NCI-H2029 treated with DMSO at 0.1 percent for 48 hours (cell line): ENCODE measurements at places on chromosomes 4 and X.

DNA sequence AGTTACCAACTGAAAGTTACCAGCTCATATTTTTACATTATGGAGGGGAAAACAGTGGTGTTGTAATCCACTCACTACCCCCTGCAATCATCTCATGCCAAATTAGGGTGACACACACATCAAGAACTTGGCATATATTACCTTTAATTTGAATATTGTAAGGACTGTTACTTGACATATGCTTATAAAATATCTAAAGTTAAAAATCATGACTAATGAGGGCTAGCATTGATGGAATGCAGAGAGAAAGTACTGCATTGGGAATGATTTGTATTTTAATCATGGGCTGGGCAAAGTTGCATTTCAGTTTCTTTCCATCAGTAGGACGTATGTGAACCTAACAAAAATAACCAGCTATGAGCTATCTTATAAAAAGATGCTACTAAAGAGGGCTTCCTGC is 517.5 kb upstream of the GRIA3 start:
- no peak for DNase-seq

DNA sequence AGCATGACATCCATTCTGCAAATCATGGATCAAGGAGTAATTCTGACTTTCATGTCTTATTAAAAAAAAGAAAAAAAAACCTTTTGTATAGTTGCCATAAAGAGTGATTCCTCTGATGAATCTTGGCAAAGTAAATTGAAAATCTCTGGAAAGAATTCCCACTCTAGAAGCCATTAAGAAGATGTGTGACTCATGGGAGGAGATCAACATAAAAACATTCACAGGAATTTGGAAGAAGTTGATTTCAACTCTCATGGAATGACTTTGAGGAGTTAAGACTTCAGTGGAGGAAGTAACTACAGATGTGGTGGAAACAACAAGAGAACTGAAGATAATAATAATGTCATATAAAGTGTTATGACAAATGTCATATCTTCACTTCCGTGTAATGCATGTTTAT is 204.2 kb downstream of the PABPC4L start:
- no peak for DNase-seq

GRCh38 chrX:115939070-115939469 is 231.5 kb upstream of the AGTR2 start:
- no peak for DNase-seq

DNA sequence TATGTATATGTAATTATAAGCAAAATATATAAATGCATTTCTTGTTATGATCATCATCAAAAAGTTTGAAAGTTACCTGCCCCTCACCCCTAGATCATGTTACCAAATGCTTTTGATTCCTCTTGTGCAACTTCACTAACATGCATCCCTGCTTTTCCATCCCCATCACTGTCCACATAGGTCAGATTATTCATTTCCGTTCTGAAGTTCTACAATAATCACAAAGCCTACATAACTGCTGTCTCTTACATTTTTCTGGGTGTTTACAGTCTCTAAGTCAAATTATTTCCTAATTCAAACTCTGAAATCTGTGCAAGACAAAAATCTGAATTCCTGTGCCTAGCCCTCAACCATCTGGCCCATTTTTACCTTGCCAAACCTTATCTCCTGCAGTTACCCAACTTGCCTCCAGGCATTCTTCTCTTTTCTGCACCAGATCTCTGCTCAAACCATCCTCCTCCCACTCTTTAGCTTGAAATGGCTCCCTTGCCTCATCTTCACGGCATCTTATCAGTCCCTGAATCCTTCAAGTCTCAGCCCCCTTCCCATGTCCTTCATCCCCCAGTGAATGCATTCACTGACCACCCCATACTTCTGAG is 42.4 kb upstream of the SLC39A8 start:
- DNase-seq: no peak

DNA sequence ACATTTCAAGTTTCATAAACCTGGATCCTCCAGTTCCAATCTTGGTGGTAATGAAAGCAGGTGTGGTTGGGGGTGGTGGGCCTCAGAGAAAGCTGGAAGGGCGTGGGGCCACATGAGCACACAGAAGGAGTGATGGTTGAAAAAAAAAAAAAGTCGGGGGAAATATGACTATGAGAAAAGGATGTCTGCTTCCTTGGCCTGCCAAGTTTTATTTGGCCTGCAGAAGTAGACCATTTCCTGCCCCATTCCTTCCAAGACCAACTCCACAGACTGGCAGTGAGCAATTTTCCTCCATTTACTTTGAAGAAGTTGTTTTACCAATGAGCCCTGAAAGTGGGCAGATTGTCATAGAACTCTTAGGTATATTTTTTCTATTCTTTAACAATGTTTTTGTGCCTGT is 43.3 kb downstream of the LNX1 start:
- no peak for DNase-seq

- no peak for DNase-seq
These were observed 202.0 kb downstream of the SLC4A4 start for GRCh38 chr4:71540749-71541269.

DNA sequence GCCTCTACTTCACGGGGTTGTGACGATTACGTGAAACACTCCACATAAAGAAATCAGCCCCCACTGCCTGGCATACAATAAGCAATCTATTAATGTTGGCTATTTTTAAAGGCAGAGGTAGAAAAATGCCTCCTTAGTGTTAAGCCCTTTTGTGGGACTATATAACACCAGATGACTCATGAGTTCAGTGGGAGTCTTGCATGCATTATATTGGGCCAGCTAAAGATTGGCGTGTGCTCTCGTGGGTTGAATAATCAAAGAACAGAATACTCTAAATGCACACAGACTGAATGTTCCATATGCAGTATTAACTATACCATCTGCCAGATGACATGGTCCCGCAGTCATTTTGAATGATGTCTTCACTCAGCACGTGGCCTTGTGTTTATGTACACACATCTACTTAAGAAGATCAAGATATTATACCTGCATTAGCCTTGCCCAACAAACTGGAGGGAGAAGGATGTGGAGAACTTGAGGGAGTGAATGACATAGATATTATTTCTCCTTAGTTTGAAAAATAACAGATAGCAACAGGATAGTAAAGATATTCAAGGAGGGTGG is 85.0 kb upstream of the MYOZ2 start:
- no peak for DNase-seq

DNA sequence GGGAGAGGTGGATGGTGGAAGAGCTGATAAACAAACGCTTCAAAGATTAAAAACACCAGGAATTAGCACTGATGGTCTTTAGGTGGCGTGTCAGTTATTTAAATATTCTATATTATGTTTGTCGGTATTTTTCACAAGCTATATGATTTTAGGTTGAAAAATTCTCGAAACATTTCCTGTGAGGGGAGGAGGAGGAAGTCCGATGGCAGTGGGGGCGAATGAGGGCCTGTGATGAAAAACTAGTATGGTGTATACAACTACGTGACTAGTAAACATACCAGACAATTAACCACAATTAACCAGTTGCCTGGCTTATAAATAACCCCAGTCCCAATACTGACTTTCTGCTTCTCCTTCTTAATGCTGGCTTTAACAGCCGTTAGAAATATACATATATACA is 595 bp upstream of the NAP1L2 start:
- no peak for DNase-seq

DNA sequence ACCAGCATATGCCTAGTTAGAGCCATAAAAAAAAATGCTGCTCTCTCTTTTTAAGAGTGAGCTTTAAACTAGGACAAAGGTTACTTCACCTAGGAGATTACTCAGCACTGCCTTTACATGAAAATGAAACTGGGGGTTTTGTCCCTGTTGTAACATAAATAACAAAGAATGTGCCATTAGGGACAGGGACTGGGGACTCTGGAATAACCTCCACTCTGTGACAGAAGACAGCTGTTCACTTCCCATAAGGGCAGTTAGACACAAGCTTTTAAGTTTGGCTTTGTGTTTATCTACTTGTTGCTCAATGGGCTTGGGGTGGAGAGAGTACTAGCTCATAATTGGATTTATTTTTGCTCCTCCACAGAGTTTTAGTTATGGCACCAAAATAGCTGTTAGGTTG is 11.9 kb downstream of the ENPEP start:
- DNase-seq: no peak

GRCh38 chrX:8179656-8180055 is 8.6 kb upstream of the VCX2 start:
- DNase-seq: no peak

DNA sequence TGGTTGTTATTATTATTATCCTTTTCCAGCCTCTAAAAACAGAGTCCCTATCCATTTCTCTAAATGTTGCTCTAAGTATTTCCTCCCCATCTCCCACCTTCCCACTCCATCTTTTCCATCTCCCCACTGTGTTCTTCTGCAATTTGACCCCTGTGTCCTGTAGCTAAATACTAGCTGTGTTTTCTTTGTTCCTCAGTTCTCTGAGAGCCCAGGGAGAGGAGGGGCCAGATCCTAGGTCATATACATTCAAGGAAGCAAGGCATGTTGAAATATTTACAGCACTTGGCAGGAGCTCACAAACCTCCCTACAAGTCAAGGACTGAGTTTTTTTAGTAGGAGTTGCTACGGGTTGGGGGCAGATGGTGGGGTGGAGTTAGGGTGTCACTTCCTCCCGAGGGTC is 10.5 kb downstream of the SLC16A2 start:
- DNase-seq: no peak

DNA sequence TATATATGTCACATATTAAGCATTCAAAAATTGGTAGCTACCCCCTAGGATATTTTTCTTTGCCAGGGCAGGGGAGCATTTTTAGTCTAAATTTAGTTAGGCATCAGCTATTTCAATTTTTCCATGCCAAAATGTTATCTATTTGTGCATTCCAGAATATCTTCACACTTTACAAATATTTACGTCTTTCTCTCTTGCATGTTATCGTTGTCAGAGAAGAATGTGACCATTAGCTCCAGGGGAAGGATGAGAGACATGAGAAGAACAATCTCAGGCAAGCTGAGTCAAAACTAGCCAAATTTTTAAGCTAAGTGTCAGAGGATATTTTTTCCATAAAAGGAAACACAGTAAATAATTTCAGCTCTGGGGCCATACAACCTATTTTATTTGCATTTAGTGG is 885.0 kb upstream of the EPHA5 start:
- DNase-seq: no peak

- no peak for DNase-seq
These were observed 1139.7 kb downstream of the PCDH18 start for GRCh38 chr4:136392576-136392975.

GRCh38 chr4:138835832-138836533 is 179.6 kb upstream of the NOCT start:
- DNase-seq: no peak

- no peak for DNase-seq
These were observed 60.8 kb downstream of the ASB9 start for GRCh38 chrX:15209096-15209495.

DNA sequence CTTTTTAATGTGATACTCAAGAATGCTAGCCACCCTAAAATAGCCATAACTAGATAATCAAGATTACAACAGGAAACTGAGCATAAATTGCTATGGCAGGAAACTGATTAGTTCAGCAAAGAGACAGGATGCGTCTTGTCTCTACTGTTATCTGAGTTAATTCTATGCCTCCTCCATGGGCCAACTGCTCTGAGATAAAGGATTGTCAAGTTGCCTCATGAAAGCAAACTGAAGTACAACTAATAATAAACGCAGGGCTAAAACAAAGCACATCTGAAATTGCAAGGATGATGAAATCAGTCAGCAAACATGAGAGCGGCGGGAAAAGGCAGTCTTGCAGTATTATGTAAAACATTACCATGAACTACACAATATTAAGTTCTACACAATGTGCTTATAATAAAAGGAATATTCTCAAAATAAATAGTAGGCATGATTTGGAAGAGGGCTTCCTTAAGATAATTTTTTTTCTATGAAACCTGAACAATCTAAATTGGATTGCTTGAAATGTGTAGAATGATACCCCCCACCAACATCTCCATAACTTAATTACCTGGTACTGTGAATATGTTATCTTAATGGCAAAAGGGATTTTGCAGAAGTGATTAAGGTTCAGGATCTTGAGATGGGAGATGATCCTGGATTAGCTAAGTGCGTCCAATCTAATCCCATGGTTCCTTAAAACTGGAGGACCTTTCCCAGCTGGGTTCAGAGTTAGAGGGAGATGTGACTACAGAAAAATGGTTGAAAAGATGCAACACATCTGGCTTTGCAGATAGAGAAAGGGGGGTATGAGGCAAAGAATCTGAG is 65.9 kb downstream of the ANTXR2 start:
- no peak for DNase-seq

DNA sequence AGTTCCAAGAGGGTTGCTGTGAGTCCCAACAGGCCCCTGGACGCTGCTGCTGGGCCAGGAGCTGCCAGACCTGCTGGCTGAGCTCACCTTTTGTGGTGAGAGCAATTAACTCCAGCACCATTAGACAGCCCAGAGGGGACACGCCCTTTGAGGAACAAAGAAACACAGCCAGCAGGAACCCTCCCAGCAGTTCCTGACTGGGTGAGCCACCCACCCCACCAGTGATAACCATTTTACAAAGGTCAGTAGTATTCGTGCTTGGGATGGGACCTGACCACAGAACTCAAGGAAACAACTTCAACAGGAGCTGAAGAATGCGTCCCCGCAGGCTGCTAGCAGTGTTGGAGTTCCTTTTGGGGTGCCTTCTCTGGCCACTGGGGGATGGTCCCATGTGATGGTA is 38.8 kb upstream of the AFAP1 start:
- no peak for DNase-seq

DNA sequence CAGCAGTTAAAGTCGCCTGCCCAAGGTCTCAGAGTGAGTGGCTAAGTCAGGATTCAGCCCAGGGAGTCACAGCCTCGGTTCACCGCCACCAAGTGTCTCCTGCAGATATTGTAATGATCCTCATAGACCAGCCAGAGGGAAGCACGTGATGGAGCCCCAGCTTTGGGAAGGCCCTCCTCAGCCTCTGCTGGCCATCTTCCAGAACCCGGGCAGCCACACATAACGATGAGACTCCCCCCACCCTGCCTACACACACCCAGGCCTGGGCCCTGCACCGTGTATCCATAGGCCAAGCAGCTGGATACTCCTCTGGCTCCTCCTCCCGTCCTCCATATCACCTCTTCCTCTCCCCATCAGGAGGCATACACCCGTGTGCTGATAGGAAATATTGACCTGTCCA is 19.6 kb upstream of the SASH3 start:
- no peak for DNase-seq

DNA sequence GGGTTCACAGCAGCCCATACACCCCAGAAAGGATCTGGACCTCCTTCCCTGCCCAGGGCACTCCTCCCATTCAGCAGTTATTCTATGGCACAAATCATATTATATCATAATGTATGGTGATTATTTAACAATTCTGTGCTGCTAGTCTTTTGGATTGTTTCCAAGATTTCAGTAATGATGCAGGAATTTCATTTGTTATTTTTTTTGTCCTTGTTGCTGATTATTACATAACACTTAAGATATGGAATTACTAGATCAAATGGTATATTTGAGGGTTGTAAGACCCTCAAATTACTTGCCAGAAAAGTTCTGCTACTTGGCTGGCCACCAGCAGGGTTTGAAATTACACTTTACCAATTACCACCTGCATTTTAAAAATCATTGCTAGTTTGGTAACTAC is 36.4 kb downstream of the QDPR start:
- no peak for DNase-seq

DNA sequence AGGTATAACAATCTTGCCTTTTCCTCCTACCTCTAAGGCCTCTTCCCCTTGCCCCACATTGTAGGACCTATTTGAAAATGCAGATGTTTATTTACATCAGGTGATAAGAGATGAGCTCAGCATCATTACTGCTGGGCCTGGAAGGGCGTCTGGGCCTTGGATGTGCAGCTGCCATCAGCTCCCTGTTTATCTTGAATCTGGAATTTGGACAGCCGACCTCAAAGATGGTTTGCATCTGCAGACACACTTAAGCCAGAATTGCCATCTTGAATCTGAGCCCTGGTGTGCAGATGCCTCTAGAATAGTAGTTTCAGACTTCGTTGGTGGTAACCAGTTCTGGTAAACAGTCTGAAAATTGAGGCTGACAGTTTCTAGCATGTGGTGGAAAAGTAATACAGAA is 59.0 kb downstream of the FAM193A start:
- DNase-seq: no peak
